ENCODE measurements at places on chromosomes 7 and 10.
A peak's percentile ranks its signal among the peaks of the same experiment; 100 is the strongest.

- no peak for DNase-seq
Observed at GRCh38 chr10:27529010-27529783, 25.1 kb downstream of the RAB18 start.

DNA sequence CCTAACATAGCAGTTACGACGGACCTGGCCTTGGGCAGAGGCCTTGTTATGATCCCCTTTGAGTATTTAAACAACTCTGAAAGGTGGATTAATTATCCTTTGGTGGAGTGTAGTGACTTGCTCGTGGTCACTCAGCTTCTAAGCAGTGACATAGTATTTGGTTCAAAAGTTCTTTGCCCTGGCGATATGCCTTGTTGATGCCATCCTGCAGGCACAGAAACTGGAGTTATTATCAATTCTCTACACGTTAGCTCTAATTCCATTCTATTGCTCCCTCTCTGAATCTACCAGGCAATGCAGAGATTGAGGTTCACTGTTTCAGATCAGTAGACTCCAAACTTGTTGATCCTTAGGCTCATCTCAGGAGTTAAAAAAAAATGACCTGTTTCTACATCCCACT, 32.5 kb upstream of the ELMO1 start:
- no peak for DNase-seq

GRCh38 chr10:69684020-69684980, 54.3 kb downstream of the FAM241B start:
- peak; percentile 58 for DNase-seq

GRCh38 chr10:103849880-103850571, 5.3 kb downstream of the SH3PXD2A start:
- no peak for DNase-seq

GRCh38 chr7:28161331-28161730, 19.3 kb downstream of the JAZF1 start:
- no peak for DNase-seq

- DNase-seq, result no peak
Observed at GRCh38 chr7:82241356-82241755, 202.2 kb downstream of the CACNA2D1 start.

GRCh38 chr7:142355328-142355727, 97.5 kb upstream of the PRSS58 start:
- no peak for DNase-seq

DNA sequence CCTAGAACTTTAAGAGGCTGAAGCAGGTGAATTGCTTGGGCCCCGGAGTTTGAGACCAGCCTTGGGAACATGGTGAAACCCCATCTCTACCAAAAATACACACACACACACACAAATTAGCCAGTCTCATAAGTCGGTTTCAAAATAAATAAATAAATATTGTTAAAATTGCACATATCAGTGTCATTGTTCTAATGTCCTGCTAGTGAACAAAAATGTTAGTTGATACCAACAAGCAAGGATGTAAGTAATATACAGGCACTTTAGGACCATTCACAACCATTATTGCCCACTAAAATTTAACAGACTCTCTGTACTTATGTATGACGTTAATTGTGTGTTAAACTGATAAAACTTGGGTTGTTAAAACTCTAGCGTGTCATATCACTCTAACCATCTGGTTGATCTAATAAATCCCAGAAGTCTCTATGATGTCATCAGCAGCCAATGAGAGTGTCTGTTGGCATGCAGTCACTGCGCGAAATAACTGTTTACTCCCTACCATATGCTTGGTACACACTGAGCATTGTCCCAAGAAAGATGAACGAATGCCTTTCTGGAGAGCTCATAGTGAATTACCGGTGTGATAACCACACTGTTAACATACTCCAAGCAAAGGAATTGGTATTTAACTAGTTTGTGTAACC, 30.4 kb upstream of the OTUD1 start:
- no peak for DNase-seq

- no peak for DNase-seq
Observed at GRCh38 chr7:106282390-106282789, 2.4 kb downstream of the NAMPT start.

DNA sequence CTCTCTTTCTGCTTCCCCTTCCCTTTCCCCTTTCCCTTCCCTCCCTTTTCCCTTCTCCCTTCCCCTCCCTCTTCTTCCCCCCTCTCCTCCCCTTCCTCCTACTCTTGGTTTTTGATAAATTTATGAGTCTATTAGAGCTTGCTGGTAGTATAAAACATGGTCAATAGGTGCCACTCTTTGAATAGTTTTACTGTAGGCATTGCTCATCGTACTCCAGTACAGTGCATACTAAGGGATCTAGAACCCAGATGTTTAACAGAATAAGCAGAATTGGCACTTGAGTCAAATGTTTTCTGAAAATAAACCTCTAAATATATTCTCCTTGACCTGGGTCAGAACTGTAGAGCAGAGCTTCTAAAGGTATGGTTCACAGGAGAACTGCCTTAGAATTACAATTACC, 126.7 kb downstream of the SORCS3 start:
- no peak for DNase-seq

DNA sequence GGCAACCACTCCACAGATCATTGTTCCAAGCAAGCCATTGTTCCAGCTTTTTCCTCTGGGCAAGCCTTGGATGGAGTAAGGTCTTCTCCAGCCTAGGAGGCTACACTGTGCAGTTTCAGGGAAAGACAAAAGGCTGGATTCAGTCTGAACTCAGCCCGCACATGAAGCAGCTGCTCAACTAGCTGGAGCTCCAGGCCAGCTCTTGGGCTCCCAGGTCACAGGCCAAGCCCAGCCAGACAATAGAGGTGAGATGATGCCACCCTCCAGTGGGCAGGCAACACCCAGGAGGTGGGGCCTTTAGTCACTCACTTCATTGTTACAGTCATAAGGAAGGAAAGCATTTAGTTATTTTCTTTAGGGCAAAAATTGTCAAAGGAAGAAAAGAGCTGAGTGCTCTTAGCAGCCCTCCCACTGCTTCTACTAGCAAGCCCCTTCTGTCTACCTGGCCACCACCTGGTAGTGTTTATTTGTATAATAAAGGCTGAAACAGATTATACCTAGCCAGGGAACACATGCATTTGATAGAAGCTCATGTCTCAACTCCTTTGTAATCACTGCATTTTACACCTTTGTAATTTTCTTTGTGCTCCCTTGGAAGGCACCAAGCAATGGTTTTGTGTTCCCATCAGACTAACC, 253.4 kb downstream of the WDR11 start:
- no peak for DNase-seq

DNA sequence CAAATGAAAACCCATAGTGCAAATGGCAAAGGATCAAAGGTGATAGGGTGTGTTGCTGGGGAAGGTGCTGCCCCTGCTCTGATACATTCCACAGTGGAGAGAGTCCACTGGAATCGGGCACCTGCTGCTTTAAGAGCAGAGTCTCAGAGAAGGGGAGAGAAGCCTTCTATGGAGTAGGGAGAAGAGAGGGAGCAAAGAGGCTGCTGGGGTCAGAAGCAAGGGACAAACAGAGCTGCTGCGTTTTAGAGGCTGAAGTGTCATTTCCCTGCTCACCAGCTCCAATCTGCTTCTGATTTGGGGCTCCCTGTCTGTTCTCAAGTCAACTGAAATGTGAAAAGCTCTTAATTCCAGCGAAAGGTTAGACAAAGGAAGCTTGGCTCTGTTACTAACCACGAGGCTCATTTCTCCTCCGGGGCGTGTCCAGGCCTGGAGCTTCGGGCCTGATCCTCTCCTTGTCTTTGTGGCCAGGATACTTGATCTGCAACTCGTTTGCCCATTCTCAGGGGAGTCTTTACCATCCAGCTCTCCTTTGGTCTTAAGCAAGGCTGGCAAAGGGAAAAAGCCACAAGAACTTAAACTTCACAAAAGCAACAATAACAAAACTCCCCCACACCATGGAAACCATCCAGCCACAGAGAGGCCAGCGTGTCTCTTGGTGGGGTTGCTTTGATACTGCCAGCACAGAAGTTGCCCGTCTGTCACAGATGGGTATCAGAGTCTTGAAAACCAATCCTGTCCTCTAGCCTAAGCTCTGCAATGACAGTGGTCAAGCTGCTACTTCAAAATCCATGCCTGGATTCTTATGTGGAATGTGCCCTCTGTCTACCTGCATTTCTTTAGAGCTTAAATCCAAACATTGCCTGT, 692.6 kb downstream of the SUGCT start:
- DNase-seq, result no peak

- DNase-seq, result no peak
Observed at GRCh38 chr10:21427804-21428481, 97.5 kb downstream of the SKIDA1 start.

- no peak for DNase-seq
Observed at GRCh38 chr10:18527687-18528086, 123.7 kb downstream of the NSUN6 start.

- no peak for DNase-seq
Observed at GRCh38 chr10:15163253-15163828, 5.2 kb downstream of the NMT2 start.
